Activated T-helper 9 cell treated with anti-CD3 and anti-CD28 coated beads, Interleukin-2, amount 50 U/mL, for 16 hours (primary cell): ENCODE measurements at places on chromosomes 2 and 18.

GRCh38 chr2:40281021-40281940, 170.6 kb downstream of the SLC8A1 start:
- no peak for DNase-seq

GRCh38 chr2:101012706-101013181, 10.7 kb downstream of the RPL31 start:
- no peak for DNase-seq

DNA sequence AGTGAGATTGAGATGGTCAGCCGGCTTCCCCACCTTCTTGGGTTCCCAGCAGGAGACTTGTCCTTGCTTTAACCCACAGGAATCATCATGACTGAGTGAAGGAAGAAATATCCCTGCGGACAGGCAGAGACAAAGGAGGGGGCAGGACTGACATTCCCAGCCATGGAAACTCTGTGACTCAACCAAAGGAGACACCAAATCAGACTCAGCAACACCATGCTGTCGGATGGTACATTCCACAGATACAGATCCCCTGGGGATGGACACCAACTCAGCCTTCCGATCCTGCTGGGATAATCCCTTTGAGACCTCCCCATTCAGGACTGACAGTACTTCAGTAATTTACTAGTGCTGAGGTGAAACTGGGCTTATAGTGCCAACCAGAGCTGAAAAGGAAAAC, 518.3 kb downstream of the XIRP2 start:
- DNase-seq = no peak

DNA sequence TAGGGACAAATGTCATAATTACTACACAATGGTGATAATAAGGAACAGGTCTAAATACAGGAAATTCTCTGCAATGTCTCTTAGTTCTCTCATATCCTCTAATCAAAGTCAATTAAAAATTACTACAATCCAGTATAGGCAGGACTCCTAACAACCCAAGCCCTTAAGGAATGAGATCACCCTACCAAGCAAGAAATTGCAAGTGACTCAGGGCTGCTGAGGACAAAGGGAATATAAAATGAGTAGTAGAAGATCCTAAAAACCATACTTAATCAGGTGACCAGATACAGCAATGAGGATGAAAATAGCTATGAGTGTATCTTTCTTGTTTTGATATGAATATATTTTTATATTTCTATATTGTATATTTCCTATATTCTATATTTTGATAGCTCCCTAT, 250.0 kb upstream of the DCC start:
- no peak for DNase-seq

GRCh38 chr2:162337868-162338267, 6.1 kb upstream of the GCA start:
- DNase-seq = no peak
